ENCODE measurements at places on chromosomes 5 and 9.

- DNase-seq: peak; percentile 22
Measured at GRCh38 chr5:64872044-64872443, 103.3 kb downstream of the CWC27 start.

- no peak for DNase-seq
Measured at GRCh38 chr5:759111-759751, 25.3 kb downstream of the ZDHHC11B start.

GRCh38 chr9:132828201-132828770 is 49.8 kb downstream of the AK8 start:
- DNase-seq: no peak

DNA sequence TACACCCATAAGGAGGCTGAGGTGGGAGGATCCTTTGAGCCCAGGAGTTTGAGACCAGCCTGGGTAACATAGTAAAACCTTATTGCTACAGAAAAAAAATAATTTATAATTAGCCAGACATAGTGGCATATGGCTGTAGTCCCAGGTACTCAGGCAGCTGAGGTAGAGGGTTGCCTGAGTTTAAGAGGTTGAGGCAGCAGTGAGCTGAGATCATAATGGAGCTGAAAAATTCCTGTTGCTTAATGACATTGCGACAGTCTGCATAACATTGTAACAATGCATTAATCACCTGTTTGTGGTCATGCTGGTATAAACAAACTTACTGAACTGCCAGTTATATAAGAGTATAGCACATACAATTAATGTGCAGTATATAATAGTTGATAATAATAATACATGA is 214.2 kb downstream of the TRIM32 start:
- no peak for DNase-seq

GRCh38 chr5:150016537-150016936 is 16.0 kb downstream of the HMGXB3 start:
- no peak for DNase-seq

DNA sequence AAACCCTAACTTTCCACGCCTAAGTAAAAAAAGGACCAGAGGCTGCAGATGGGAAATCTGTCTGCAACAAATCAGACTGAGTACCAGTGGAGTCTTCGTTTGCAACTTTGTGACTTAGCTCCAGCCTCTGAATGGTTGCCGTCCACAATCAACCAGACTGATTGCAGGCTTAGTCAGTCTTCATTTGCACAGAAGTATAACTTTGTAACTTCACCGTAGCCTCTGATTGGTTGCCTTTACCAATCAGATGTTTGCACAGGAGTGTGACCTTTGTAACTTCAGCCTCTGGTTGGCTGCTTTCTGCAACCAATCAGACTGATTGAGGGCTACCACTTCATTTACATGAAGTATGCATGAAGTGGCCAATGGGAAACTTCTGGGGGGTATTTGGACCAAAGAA is 53.7 kb downstream of the TGFBR1 start:
- DNase-seq: no peak

GRCh38 chr5:132653716-132654115 is 4.3 kb upstream of the IL13 start:
- no peak for DNase-seq

- no peak for DNase-seq
Measured at GRCh38 chr5:139910901-139911300, 115.3 kb downstream of the PSD2 start.

GRCh38 chr5:126776499-126777256 is at the start of gene LMNB1:
Gene LMNB1, plus strand, starts transcription at chr5:126777136. Its CDS starts 373 bp downstream, at chr5:126777509.
- peak; percentile 92 for DNase-seq

GRCh38 chr5:88743231-88743834 is 139.7 kb downstream of the MEF2C start:
- DNase-seq: no peak

- DNase-seq: no peak
Measured at GRCh38 chr5:72324189-72324825, 4.1 kb downstream of the PTCD2 start.

GRCh38 chr5:120014535-120014934 is 385.2 kb downstream of the FAM170A start:
- DNase-seq: no peak

- DNase-seq: no peak
Measured at GRCh38 chr5:38319491-38319890, 61.1 kb downstream of the EGFLAM start.

DNA sequence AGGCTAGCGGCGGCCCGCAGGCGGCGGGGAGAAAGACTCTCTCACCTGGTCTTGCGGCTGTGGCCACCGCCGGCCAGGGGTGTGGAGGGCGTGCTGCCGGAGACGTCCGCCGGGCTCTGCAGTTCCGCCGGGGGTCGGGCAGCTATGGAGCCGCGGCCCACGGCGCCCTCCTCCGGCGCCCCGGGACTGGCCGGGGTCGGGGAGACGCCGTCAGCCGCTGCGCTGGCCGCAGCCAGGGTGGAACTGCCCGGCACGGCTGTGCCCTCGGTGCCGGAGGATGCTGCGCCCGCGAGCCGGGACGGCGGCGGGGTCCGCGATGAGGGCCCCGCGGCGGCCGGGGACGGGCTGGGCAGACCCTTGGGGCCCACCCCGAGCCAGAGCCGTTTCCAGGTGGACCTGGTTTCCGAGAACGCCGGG is 253 bp downstream of the SLC12A2 start:
- no peak for DNase-seq

DNA sequence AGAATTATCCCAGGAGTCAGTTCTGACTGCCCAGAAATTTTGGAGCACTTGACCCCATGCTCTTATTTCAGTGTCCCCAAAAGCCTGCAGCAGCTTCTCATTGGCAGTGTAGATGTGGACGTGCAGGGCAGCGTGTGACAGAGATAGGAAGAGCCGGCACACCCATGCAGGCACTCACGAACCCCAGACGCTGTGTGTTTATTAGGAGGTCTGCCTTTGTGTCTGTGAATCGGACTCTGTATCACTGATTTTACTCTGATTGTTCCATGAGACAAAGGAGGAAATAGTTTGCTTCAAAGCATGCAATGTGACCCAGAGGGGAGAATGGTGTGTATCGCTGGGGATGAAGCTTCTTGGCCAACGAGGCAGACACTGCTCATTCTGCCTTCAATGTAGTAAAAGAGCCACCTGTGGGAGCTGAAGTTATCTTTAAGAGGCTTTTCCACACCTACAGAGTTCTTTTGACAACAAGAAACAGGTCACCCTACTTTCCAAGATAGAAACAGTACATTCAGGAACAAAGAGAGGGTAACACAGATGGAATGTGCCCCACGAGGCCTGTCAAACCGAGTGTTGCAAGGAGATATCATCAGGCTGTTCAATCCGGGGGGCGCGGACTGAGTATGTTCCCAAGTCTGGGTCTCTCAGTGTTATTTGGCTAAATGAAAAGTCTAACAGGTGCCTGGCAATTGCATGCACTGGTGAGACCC is 224.0 kb downstream of the NTRK2 start:
- no peak for DNase-seq

DNA sequence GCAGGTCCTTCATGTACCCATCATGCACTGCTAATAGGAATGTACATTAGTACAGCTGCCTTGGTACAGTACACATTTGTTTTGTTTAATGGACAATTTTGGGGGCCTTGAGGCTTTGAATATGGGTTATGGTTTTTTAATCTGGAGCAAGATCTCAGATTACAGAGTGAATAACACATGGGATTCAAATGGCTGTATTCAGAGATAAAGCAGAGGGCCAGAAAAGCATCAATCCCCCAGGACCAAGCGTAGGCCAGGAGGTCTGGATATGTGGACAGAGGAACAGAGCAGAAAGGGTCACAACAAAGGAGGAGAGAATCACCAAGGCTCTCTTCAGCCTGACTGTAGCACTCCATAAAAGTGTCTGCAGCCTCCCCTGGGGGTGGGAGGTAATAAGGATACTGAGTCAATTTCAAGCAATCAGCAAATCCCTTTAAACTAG is 47.7 kb upstream of the STK32A start:
- DNase-seq: no peak

GRCh38 chr9:650362-650761 is 191.1 kb upstream of the DMRT1 start:
- no peak for DNase-seq

DNA sequence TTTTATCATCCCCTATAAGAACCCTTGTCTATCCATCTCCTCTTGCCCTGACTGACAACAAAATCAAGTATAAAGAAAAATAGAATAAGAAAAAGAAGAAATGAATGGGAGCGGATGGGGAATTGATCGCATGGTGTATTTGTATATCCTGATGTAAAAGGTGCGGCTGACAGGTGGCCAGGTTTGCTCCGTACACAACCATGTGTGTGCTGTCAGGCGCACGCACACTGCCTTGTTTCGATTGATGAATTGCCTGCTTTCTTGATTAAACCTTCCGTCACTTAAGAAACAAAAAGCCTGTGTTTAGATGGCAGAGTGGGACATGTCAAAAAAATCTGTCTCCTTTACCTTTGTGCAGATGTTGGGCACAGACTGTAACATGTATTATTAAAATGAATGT is 102.6 kb downstream of the MVB12B start:
- no peak for DNase-seq

- DNase-seq: no peak
Measured at GRCh38 chr5:174527916-174528540, 196.4 kb upstream of the MSX2 start.

DNA sequence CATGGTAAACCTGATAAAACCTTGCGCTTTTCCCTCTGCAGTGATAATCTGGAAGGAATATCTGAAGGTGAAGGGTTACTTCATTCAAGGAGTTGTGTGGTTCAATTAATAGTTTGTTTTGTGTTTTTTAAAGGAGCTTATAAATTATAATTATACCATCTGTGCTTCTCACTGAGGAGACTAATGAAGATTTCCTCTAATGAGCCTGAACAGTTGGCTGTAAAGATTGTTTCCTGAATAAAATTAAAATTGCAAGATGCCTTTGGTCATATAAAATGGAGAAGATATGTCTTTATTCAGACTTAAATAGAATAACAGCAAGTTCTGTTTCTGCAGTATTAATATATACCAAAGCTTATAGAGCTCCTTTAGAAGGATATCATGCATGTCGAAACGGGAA is 59.9 kb downstream of the GAPVD1 start:
- DNase-seq: no peak

- DNase-seq: no peak
Measured at GRCh38 chr9:5205071-5205470, 19.6 kb upstream of the INSL6 start.

- DNase-seq: no peak
Measured at GRCh38 chr5:56148453-56148971, 84.6 kb downstream of the ANKRD55 start.

- DNase-seq: no peak
Measured at GRCh38 chr9:98043915-98044314, 12.6 kb upstream of the NANS start.

DNA sequence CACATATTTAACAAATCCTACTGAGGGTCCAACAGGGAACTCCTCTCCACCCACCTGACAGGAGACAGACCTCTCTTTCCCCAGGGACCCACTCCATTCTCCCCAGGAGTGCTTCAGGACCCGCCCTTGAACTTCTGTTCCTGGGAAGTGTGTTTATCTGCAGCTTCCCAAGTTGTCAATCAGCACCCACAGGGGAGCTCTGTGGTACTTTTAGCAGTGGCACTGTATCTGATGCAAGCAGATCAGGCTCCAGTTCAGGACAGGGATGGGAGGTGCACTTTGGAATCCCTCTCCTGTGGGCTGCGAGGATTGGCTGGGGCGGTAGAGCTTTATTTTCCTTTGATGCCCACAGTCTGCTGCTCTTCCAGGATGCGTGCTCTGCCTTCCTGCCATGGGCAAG is 8.7 kb downstream of the GALNT10 start:
- no peak for DNase-seq

DNA sequence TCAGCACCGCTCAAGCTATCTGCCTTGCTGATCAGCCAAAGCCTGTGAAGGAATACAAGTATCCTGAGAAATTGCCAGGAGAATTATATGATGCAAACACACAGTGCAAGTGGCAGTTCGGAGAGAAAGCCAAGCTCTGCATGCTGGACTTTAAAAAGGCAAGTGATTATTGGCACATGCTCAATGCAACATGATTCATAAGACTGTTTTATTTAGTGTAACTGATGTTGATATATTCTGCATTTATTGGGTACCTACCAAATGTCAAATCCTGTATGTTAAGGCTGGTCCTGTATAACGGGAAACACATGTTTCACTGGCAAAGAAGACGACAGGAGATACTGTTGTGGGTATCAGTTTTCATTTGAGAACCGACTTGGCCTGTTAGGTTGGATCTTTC is 69.0 kb downstream of the ADAMTS16 start:
- no peak for DNase-seq

DNA sequence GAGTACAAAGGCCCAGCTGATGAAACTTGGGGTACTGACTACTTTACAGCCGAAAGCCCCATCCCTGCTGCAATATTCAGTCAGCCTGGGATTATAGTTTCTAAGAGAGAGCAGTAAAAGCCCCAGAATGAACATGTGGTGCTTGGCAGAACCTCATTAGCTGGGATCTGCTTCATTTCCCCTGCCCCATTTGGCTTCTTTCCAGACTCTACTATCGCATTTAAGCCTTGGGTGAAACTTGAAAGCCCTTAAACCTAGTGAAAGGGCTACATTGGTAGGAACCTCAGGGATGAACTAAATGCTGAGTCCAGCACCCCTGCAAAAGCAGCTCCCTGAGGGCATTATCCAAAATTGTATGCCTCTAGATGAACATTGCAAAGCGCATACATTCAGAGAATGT is 631.1 kb downstream of the ACTL7B start:
- DNase-seq: no peak

- DNase-seq: no peak
Measured at GRCh38 chr5:175394601-175395000, 49.4 kb downstream of the DRD1 start.

DNA sequence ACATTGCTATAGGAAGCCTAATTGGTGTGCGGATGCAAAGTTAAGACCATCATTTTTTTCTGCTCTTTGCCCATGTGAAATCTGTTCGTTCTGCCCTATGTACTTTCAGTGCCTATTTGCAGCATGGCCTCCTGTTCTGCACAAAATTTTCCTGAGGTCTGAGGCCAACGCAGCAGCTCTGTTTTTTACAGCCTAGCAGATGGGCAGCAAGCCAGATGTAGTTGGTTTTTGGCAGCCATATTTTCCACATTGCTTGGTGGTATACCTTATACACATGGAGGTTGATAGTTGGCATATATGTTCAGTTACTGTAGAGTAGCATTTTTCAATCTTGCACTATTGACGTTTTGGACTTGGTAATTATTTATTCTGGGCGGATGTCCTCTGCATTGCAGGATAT is 133.5 kb upstream of the MRPS30 start:
- no peak for DNase-seq

DNA sequence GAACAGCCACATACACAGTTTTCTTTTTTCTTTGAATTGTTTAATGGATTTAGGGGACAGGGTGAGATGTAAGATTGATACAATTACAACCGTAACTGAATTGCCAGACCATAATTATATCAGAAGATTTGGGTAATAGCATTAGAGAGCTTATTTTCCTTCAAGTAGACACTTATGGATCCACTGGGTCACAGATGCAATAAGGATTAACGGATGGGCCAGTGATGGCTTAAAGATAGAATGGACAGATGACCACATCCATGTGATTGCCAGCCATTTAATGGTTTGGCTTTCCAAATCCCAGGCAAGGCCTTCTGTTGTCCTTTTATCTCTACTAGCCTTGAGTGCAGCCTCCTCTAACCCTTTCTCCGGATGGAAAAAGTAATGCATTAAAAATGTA is 94.7 kb upstream of the NUDT12 start:
- DNase-seq: no peak
